ENCODE measurements at places on chromosomes 1 and 21. TPM values are rescaled to one million over a fixed set of nuclear protein-coding genes. Genes with fewer than 3 reads are reported as not detected.

DNA sequence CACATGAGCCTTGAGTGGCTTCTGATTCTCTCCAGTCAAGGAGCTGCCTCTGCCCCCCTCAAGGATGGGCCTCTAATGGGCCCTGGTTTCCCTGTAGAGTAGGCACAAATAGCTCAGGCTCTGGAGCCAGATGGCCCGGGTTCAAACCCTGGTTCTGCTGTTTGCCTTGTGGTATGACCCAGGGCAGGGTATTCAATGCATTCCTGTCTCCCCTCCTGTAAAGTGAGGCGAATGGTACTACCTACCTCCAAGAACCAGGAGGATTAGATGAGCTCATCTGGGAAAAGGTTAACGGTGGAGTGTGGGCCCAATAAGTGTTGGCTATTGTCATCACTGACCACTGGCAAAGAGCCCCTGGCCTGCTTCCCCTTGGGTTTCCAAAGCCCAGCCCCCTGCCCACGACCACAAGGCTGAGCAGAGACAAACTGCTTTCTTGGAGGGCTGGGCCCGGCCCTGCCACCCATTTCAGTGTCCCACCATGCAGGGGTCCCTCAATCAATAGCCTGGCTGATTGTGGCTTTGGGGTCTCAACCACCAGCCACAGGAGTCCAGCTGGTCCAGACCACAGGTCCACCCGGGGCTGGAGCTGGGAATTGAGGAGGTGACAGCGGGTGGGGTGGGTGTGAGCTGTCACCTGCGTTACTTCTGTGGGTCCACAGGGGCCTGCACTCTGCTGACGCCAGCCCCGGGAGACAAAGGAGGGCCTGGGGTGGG is 115.6 kb upstream of the RUNX3 start:
- no peak for DNase-seq

- no peak for DNase-seq
Measured at GRCh38 chr1:57916041-57916440, 492.2 kb upstream of the DAB1 start.

Gene TMEM82
- total RNA-seq = not detected

Gene PIGM
- total RNA-seq = 2.3 TPM

Gene NHLH2
- total RNA-seq = 0.22 TPM

Gene FCAMR
- total RNA-seq = not detected

GRCh38 chr1:56493826-56494225 is 85.5 kb downstream of the PLPP3 start:
- no peak for DNase-seq

Gene LCE1C
- not detected for total RNA-seq

DNA sequence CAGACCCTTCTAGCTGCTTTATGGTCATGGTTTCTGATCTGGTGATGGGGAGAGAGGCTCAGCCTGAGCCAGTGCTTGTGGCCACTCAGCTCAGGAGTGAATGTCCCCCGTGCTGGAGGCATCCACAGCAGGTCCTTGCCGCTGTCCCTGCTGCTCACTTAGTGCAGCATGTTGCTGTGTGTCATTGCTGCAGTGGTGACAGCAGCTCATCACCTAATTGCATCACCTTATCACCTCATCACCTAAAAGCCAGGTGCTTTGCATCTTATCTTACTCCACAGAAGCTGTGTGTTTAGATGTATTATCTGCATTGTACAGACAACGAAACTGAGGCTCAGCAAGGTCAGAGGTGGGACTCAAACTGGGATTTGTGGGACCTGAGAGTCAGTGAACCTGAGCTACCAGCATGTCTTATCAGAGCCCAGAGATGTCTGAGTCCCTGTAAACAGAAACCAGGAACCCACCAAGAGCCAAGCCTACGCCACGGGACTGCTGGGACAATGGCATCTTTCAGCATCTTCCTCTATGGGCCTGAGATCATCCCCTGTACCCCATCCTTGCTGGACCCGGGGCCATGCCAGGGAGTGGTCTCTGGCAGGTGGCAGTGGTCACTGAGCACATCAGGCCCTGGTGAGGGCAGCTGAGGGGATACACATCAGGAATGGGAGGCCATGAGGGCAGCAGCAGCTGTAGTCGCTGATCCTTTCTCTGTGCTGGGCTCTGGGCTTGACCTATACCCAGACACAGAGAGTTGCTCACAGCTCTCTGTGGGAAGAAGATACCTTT is 6.5 kb downstream of the PODN start:
- DNase-seq = no peak

Gene NUCKS1
- total RNA-seq = 213 TPM

DNA sequence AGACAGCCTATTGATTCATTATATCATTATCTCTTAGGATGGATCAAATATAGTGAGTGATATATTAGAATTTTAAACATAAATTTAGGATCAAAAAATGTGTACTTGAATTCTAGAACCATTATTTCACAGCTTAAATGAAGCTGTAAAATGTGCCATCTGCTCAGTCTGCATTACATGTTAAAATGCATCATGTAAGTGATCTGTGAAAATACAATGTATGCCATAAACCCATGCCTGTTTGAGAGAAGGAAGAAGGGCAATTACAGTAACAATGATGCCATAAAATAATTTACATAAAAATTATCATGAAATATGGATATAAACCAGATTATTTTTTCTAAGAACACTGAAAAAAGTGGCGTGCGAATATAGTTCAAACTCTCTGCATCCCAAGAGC is 1066.0 kb upstream of the ADGRL4 start:
- no peak for DNase-seq

DNA sequence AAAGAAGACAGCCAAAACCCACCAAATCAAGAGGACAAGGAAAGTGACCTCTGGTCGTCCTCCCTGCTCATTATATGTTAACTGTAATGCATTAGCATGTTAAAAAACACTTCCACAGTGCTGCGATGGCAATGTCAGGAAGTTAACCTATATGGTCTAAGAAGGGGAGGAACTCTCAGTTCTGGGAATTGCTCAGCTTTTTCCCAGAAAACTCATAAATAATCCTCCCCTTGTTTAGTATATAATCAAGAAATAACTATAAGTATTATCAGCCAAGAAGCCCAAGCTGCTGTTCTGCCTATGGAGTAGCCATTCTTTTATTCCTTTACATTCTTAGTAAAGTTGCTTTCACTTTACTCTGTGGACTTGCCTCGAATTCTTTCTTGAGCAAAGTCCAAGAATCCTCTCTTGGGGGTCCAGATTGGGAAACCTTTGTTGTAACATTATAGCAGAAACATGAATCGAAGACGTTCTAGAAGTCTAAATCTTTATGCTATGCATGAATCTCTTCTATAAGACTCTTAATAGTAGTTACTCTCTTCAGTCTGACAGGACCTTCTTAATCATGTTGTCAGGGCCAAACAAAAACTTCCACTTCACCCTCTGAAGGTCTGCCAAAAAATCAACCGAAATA is 110.0 kb upstream of the VANGL1 start:
- DNase-seq = no peak

Gene KIF17
- 1.5 TPM for total RNA-seq

- DNase-seq = no peak
Measured at GRCh38 chr1:224203243-224204016, 20.4 kb downstream of the DEGS1 start.

DNA sequence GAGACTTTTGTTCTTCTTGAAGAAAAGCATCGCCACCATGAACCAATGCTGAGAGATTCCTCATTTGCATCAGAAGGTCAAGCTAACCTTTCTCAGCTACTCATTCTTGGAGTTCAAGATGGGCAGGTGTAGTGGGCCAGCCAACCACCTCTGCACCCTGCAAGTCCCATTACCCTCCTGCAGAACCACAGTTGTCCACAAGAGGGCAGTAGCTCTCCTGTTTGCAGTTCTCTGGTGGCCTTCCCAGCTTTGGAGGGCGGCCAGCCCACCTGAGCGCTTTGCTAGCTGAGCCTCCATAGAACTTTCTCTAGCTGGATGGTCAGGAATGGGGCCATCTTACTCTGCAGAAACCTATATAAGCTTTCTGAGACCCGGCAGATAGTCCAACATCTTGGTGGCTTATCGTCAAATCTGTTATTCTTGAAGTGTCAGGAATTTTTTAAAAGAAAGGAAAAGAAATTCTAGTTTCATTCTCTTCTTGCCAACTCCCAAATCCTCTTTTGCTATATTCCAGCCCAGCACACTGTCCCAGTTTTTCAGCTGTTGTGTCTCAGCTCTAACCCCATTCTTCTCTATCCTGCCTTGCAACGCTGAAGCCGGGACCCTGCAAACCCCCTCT is 11.0 kb upstream of the LMX1A start:
- DNase-seq = peak; percentile 83

- DNase-seq = no peak
Measured at GRCh38 chr1:156527584-156527983, 27.0 kb upstream of the MEF2D start.

DNA sequence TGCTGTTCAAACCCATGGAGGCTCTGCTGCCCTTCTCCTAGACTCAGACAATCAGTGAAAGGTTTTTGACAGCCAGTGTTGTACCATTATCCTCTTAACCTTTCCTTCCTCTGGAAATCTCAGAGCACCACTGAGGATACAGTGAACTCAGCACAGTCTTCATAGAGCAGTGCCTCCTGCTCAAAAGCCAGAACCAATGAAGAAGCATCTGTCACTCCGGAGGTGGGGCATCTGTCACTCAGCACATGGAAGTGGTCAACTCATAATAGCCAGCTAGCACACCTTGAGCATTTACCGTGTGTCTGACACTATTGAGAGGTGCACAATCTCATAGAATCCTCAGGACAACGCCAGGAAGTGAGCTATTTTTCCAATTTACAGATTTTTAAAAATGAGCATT is 62.4 kb downstream of the NMNAT2 start:
- DNase-seq = no peak

Gene CRNN
- not detected for total RNA-seq
